ENCODE measurements at places on chromosomes 5 and 9.

DNA sequence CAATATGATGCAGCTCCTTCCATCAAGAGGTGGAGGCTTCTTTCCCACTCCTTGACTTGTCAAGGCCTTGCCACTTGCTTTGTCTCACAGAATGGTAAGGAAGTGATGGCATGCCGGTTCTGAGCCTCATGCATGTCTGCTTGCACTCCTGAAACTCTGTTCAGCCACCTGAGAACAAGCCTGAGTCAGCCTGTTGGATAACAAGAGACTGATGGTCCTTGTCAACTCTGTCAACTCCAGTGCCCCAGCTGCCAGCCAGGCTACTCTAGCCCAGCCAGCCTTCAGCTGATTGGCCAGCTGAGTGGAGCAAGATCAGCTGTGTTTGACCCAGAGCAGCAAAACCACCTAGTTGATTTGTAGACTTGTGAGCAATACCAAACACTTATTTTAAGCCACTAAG, 4.4 kb upstream of the TENT4A start:
- DNase-seq, result no peak

- DNase-seq, result no peak
Observed at GRCh38 chr9:129648764-129649115, 6.8 kb upstream of the ASB6 start.

DNA sequence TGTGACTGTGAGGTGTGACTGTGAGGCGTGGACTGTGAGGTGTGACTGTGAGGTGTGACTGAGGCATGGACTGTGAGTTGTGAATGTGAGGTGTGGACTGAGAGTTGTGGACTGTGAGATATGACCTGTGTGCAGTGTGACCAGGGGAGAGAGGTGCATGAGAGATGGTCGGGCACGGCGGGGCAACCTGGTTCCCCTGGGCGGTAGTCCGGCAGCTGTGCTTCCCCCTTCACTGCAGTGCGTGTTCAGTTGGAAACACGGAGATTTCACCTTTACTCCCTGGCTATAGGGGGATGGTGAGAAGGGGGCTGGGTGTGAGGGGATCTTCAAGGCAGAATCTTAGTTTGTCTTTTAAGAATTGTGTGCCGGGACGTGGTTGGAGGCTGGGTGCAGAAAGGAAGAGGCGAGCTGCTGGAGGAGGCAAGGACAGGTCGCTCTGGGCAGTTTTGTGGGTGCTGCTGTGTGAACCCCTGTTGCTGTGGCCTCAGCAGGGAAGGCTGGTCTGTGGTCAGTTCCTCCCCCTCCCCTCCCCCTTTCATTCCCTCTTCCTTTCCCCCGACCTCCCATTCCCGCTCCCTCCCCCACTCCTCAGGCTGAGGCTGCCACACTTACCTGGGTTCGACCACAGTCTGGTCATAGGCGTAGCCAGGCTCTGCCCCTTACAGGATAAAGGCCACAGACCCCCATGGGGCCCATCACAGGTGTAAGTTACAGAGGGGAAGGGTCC, 39.3 kb downstream of the CEP72 start:
- no peak for DNase-seq

DNA sequence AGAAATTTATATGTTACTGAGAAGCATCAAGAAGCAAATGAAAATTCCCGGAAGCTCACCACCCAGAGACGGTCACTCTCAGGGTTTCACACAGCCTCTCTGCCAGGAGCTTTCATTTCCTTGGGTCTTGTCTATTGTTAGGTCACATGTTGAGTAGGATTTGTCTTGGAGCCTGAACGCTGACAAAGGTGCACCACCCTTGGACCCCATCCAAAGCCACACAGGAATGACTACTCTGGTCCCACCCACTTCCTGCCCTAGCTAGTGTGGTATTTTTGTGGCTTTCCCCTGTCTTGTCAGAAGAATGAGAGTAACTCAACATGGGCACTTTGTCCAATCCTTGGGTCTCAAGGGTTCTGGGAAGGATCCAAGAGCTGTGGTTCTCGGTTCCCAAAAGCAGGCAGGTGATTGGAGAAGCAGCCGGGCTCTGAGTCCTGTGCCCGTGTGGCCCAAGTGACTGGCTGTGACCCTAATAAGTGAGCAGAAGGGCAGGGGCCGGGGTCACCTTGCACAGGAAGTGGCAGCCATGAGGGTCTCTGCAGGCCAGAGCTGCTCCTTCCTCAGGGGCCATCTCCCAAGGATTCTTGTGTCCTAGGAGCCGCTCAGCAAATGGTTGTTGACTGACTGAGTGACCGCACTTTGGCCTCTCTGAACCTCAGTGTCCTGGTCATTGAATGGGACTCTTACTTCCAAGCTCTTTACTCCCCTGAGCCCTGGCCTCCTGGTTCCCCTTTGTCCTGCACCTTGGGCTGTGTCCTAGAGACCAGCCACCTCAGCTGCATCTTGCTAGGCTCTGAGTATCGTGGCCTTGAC, 6.9 kb downstream of the FGD3 start:
- DNase-seq, result peak; percentile 55

GRCh38 chr5:173339286-173339685, 11.1 kb upstream of the STC2 start:
- DNase-seq, result no peak

DNA sequence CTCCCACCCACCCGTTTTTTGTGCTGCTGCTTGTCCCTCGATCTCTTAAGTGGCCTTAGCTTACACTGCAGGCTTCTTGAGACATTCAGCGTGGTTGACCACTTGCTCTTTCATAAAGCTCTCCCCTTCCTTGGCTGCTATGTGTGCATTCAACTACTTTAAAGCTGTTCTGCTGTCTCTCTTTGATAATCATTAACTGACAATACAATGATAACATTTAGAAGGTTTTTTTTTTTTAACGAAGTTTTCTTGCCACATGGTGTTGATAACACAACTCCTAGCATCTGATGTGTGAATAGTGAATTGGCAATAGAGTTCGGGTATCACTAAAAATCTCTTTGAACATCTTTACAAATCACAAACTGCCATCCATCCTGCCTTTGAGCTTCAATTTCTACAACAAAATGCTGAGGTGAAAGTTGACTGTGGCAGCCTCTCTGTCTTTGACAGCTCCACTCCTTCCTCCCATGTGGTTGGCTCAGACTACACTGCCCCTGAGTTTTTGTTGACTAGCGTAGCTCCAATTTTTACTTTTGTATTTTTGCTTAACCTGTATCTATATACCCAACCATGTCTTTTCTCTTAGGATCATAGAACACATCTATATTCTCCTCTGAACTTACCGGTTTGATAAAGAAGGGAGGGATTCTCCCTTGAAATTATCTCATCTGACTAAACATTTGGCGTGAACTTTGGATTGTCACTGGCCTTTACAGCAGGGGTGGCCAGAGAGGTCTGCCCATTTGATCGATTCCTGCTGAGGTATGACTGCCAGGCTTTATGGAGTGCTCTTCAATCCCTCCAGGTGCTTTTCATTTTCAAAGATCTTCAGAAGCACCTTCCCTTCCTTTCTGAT, 409.4 kb upstream of the CD180 start:
- DNase-seq, result no peak

DNA sequence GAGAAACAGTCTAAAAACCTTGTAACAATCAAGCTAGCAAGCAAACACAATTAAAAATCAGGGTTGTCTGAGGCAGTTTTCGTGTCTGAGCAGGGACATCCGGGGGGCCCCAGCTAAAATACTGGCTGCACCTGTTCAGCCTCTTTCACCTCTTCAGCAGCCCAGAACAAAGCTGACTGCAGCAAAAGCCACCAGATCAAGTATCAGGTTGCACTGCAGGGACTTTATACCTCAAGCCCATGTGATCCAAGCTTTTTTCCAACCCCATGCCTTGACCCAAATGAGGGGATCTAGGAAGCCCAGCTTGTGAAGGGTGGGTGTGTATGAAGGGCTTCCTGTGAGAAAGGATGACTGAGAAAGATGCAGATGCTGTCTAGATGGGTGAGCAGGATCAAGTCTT, 133.4 kb downstream of the SEMA6A start:
- no peak for DNase-seq

GRCh38 chr9:94157050-94157801, 73.0 kb downstream of the PTPDC1 start:
- no peak for DNase-seq

DNA sequence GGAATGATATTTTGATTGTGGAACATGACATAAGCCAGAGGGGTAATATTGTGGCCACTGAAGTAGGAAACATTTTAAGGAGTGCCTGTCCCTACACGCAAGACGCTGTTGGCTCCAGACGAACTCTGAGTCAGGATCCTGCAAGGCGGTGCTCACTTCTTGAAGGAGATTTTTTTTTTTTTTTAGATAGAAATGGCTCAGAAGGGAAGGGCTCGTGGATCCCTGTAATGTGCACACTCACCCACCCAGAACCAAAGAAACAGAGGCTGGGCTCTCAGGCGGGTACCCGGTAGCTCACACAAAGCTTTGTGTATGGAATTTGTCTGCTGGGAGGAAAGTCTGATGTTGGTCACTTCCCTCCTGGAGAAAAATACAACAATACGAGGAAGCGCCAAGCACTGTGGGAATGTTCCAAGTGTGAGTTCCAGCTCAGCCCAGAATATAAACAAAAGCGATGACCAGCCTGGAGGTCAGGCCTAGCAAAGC, 25.7 kb downstream of the RAPGEF1 start:
- DNase-seq, result no peak

DNA sequence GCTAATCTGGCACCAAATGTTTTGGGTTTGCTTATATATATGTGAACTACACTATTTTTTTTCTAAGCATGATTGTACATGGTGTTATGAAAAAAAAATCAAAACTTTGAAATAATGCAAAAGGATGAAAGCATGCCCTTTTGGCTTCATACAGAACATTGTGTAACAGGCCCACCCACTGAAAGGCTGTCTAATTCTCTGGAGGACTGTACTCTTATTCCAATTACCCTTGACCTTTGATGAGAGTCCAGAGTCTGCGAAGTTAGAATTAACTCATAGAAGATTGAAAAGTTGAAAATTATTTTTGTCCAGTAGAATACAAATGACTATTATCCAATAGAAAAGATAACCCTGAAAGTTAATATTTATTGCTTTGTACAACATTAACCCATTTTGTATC, 117.4 kb downstream of the ADAMTS12 start:
- DNase-seq, result no peak

DNA sequence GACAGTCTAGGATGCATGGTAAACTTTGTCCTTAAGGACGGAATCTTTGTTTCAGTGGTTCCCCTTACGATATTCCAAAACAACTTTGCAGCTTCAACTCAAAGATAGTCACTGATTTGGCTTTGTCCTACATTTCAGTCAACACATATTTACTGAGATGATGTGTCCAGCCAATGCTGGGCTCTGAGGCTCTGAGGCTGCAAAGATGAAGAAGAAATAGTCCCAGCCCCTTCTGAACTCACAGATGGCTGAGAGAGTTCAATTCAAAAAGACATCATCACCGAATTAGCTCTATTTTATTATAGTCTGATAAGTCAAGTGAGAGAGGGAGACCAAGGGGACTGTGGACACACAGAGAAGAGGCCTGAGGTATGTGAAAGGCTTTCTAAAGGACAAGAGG, 544.0 kb downstream of the ACTL7B start:
- DNase-seq, result no peak

DNA sequence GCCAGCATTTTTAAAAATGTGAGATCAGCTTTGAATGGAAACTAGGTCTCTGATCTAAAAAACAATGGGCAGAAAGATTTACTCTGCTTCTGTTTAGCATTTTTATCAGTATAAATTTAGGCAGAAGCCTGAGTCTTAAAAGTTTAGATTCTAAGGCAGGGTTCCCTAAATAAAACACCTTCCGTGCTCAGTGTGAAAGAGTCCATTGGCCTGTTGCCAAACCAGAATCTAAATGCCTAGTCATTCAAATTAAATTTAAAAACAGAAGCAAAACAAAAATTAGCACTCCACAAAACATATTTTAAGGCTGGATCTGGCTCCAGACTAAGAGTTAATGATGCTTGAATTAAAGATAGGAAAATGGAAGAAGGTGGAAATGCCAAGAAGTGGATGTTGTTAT, 4.5 kb downstream of the TYRP1 start:
- no peak for DNase-seq
